ENCODE measurements at places on chromosomes 4 and X.

DNA sequence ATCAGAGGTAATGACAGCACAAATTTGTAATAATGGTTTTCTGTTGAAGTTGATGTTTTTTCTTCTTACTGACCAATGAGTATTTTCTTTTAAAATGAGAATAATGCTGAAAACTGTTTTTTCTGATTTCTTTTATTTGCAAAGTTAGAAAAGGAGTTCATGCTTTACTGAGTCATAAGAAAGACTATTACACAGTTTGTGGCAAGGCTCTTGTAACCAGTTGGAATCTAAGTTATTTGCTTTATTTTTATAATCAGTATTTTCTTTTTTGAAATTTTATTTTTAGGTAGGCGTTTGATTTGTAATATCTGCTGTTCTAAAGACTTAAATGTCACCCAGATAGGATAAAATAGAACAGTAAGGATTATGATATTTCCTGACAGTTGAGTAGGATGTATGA is 25.5 kb downstream of the ANAPC4 start:
- DNase-seq, result no peak

DNA sequence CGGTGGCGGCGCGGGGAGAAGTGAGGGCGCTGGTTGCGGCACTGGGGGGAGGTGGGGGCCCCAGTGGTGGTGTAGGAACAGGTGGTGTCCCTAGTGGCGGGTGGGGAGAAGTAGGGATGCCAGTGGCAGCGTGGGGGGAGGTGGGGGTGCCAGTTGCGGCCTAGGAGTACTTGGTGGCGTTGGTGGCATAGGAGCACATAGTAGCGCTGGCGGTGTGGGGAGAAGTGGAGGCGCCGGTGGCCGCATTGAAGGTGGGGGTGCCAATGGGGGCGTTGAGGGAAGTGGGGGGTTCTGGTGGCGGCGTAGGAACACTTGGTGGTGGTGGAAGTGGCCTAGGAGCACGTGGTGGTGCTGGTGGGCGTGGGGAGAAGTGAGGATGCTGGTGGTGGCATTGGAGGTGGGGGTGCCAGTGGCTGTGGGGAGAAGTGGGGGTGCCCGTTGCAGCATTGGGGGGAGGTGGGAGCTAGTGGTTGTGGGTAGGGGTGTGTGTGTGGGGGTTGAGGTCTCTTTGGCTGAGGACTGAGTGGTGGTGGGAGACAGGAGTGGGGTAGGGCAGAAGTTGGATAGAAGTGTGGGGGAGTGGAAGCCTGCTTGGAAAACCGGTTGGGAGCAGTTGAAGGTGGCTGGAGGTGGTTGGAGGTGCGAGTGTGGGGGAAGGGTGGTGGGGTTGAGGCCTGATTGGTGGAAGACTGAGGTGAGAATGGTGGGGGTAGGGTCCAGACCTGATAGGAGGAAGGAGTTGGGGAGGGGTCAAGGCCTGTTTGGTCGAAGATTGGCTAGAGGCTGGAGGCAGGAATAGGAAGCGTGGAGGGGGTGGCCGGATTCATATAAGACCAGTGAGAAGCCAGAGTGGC is 1.1 kb downstream of the GCNA start:
- no peak for DNase-seq

GRCh38 chrX:129721870-129722269 is 16.9 kb upstream of the XPNPEP2 start:
- DNase-seq, result no peak

DNA sequence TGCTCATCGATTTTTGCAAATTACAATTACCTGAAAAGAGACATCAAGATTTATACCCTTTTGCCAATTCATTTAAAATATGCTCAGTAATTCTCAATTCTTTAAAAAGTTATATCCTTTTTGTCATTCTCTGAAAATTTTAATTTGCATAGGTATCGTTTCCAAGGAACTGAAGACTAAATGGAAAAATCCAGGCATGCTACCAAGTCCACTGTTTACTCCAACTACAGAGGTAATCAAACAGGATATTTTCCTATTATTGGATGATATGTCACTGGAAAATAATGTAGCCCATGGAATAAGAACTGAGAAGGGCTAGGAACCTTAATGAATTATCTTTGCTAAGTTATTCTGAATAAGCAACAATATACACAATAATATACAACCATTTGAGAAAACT is 132.7 kb downstream of the THOC2 start:
- no peak for DNase-seq

GRCh38 chrX:50813843-50814661 is at the start of gene SHROOM4:
Gene SHROOM4, minus strand, starts transcription at chrX:50814194. Its CDS starts 176 bp downstream, at chrX:50814018.
- no peak for DNase-seq

DNA sequence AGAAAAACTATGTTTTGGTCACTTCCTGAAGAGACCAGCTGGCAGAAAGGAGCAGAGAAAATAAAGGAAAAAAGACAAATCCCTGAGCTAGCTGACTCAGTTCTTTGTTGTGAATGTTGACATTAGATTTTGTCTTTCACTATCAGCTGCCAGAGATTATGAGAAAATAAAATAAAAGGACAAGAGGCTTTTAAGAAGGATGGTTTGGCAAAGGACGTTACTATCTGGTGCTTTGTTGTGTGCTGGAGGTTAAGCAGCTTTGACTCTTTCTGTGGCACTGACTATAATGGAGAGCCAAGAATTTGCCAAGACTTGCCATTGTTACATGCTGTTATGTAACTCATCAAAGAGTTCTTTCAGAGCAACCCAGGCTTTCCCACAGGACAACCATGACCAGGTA is 12.1 kb downstream of the ASB5 start:
- DNase-seq, result no peak

DNA sequence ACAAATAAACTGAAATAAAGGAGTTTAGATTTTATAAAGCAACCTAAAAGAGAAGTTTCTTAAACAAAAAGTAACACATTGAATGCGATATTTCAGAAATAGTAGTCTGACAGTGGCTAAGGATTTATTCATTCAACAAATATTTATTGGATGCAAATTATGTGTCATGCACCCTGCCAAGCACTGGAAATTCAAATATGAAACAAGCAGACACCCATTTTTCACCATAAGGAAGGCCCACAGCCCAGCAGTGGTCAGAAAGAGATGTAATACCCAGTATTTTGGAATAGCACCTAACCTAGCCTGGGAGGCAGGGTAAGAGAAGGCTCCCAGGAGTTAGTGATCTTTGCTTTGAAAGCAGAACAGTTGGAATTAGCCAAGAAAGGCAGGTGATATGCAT is 855.1 kb upstream of the TENM3 start:
- no peak for DNase-seq

GRCh38 chrX:132908891-132909290 is 49.5 kb downstream of the HS6ST2 start:
- no peak for DNase-seq

- DNase-seq, result peak; percentile 58
Measured at GRCh38 chr4:76948443-76949275, 893 bp upstream of the SEPTIN11 start.

DNA sequence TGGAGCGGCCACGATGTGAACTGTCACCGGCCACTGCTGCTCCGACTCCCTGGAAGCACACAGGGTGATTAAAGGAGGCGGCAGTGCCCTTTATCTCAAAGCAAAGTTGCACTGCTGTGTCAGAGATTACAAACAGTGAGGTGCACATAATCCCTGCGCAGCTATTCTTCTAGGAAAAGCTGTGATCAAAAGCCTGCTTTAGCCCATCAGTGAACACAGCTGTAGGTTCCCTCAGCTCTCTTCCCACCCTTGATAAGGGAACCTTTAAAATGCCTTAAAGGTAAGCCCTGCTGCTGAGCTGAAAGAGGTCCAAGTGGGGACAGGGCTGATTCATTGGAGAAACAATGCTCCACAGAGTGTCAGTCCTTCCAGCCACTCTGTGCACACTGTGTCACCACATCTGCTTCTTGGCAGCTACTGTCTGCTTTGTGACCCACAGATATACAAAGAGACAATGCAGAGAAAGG is 127.6 kb downstream of the EIF4E start:
- no peak for DNase-seq

GRCh38 chr4:139416073-139416673 is 37.7 kb upstream of the RAB33B start:
- DNase-seq, result no peak

- DNase-seq, result no peak
Measured at GRCh38 chr4:45568694-45569093, 555.2 kb downstream of the GABRG1 start.

GRCh38 chr4:15031993-15032675 is 29.9 kb downstream of the CPEB2 start:
- DNase-seq, result no peak

DNA sequence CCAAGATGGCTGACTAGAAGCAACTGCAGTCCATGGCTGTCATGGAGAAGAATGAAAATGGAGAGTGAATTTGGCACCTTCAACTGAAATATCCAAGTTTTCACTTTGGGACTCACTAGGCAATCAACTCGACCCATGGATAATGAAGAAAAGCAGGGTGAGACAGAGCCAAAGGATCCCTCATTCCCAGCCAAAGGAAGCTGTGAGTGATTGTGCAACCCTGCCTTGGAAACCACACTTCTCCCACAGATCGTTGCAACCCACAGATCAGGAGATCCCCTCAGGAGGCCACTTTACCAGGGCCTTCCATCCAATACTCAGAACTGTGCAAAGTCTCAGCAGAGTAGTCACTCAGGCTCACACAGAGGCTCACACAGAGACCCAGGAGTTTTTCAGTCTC is 4.5 kb downstream of the CFAP299 start:
- no peak for DNase-seq

DNA sequence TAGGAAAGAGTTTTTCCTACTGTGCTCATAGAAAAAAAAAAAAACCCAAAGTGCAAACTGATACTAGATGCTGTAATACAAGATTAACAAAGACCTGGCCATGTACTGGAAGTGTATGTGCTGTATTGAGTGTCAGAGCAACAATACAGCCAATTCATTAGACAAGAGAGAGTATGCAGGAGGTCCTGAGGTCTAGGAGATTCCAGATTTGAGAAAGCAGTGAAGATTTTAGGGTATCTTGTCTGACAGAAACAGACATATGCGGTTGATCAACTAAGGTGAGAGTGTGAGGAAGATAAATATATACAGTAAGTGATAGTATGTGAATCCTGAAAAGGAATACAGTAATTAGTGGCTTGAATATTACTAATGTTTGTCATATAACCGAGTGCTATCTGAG is 3.0 kb downstream of the GPR174 start:
- DNase-seq, result no peak

- DNase-seq, result no peak
Measured at GRCh38 chr4:106629268-106629625, 260.7 kb upstream of the GIMD1 start.

Data from stimulated activated CD8-positive, alpha-beta memory T cell treated with anti-CD3 and anti-CD28 coated beads, Interleukin-4, amount 100 ng/mL, for 4 hours (primary cell).